ENCODE measurements at places on chromosomes 3 and 15.

- no peak for DNase-seq
Observed at GRCh38 chr15:93929375-93930094, 301.8 kb upstream of the MCTP2 start.

DNA sequence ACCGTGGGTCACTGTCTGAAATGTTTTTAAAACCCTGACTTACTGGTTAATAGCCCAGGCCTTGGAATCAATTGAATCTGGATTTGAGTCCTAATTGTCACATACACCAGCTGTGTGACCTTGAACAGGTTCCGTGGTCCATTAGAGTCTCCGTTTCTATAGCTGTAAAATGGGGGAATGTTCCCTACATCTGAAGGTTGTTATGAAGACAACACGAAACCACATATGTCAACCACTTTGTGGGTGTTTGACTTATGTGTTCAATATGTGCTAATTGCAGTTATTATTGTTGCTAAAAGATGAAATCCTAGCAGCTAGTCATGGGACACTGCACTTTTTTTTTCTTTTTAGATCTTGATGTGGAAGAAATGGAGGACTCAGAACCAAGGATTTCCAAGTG is 35.3 kb downstream of the ZBTB38 start:
- DNase-seq, result no peak

DNA sequence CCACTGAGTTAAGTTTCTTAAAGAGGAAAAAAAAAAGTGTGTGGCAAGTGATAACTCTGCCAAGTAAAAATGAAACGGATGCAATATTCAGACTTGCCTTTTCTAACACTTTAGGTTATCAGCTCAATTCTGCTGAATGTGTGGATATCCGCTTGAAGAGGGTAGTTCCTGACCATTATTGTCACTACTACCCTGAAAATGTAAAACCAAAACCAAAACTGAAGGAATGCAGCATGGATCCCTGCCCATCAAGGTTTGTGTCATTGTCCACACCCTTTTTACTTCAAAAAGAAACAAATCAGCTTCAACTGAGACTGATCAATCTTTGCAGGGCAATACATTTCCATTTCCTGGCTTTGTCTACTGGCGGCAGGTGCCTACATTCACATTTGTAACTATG is 236.1 kb downstream of the ADAMTSL3 start:
- no peak for DNase-seq

- no peak for DNase-seq
Observed at GRCh38 chr15:96053031-96053780, 277.3 kb upstream of the NR2F2 start.

DNA sequence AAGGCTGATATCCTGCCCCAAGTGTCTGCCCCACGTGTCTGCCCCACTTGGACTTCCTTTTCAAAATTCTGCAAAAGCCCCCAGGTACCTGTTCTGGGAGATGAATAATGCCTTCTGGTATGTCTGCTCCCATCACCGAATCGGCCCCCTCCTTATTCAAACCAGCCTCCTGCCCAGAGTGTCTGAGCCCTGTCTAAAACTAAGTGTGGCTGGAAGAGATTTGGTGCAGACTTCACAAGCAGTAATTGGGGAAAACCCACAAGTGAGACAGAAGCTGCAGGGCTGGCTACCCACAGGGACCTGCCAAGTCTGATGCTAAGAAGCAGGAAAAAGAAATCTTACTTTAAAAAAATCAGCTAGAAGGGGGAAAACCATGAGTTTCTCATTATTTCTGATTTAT is 85.1 kb downstream of the DUT start:
- DNase-seq, result no peak

DNA sequence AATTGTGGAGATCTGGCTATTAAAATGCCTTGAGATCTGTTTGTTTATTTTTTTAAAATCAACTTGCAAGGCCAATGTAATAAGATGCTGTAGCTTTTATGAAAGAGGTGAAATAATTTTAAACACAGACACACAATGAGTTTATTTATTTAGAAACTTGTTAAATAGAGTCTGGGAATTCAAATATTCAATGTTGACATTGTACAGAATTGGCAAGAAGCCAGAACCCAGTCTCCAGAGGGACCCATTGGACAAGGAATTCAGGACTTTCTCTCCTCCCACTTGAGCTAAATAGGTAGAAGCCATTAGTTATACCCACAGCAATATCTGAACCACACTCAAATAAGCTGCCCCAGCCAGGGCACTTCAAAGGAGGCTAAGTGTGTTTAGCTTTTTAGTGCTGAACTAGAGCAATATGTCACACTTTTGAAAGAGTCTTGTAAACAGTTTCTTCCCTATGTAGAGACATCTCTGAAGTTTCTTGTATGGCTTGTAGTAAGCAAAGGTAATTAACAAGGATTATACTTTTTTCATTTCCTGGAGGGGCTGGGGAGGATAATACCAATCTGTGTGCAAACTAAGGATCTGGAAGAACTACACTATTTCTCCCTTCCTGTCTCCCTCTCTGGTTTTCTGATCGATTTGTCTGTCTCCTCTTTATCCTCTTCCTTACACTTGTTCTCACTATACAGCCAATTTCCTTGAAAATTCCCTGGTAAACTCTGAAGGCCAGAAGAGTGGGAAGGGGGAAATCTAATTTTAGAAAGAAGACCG is 6.0 kb downstream of the MECOM start:
- DNase-seq, result no peak

GRCh38 chr15:50250760-50251394 is 14.6 kb downstream of the HDC start:
- DNase-seq, result no peak

GRCh38 chr3:171228240-171228639 is 201.7 kb upstream of the SLC2A2 start:
- DNase-seq, result no peak

GRCh38 chr3:52779011-52779836 is 1.8 kb downstream of the ITIH1 start:
- DNase-seq, result no peak

GRCh38 chr3:110504401-110504800 is 567.2 kb upstream of the NECTIN3 start:
- DNase-seq, result no peak

DNA sequence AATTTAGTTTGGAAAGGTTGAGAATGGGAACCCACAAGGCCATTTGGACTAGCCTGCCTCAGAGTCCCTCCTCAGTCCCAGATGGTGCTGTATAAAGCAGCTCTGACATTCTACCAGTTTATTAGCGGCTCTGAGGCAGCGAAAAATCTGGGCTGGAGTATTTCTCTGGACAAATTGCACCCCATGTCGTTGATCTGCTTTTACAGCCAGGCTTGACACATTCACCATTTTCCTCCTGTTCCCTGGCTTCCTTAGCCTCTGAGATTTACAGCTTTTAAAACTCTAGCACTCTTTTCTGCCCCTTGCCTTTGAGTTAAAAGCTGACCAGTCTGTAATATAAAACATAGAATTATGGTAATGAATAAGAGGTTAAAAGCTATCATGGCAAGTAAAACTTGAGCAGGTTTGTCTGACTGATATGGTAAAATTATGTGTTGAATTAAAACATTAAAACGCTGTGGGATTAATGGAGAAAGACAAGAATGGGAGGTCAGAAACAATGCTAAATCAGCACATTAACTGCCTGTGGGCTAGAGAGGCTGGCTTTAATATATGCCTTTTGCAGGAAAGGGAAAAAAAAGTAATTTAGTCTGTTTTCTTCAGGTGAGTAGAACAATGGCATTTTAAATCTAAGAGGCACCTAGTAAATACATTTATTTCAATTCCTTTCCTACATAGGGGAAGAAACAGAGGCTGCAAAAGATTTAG is 131.2 kb downstream of the MCTP2 start:
- no peak for DNase-seq

DNA sequence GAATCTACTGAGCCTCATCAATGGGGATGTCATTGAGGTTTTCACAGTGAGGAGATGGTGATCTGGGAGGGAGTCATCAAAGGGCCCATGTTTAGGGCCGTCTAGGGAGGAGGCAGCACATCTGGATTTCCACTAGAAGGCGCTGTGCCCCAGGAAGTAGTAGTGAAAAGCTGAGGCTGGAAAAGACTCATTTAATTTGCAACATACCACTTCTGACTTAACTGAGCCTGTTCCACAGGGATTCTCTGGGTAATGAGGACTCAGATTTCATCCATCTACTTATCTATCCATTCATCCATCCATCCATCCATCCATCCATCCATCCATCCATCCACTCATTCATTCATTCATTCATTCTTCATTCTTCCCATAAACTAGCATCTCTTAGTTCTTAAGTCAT is 17.4 kb upstream of the SHF start:
- DNase-seq, result no peak

DNA sequence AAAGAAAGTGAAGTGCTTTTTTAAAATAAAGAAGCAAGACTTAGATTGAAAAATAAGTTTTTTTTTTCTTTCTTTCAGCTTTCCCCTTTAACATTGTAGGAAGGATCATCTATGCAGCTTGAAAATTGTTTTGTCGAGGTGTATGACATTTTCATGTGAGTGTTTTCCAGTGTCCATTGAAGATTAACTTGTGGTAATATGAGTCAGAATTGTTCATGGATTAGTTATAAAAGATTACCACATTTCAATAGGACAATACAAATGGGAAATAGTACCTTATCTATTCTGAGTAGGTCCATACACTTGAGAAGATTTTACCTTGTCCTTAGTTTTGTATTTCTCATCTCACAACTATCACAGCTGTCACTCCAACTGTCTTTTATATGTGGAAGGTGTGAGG is 1234.7 kb downstream of the NSUN3 start:
- DNase-seq, result no peak

GRCh38 chr3:10771486-10772270 is 44.4 kb upstream of the SLC6A11 start:
- no peak for DNase-seq

DNA sequence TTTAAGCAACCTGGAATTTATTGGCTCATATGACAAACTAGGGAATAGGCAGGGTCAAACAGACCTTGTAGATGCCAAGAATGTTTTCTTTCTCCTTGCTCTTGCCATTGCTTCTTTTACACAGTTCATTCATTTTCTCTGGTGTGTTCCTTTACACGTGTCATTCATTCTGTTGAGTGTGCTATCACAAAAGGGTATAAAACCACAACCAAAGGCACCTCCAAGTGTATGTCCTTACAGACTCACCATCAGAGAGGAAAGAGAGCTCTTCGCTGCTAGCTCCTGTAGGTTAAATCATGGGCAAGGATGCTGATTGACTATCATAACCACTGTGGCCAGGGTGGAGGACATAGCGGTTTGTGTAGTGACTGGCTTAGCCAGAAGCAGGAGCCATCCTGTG is 19.2 kb upstream of the FRMD4B start:
- no peak for DNase-seq

GRCh38 chr3:11059799-11060115 is 67.2 kb downstream of the SLC6A1 start:
- no peak for DNase-seq

DNA sequence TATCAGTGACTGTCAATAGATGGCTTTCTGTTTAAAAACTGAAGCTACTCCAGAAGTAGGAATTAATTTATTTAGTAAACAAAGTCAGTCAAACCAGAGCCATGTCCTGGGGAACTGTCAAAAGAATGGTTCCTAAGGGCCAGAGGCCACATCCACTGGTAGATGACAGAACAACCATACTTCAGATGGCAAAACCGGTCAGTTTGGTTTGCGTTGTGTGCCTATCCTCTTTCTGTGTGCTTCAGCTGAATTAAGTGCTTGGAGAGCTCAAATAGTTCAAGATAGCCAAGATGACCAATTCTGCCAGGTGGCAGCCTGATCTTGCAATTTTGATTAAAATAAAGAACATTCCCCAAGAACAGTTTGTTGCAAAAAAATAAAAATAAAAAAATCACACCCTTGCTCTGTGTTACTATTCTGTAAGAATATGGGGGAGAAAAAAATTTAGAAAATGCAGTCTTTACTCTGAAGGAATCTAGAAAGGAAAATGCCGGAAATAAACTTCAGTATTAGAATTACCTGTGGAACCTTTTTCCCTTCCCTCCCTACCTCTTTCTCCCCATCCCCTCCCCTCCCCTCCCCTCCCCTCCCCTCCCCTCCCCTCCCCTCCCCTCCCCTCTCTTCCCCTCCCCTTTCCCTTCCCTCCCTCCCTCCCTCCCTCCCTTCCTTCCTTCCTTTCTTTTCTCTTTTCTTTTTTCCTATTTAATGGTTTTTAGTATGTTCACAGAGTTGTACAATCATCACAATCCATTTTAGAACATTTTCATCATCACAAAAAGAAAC is 2.5 kb downstream of the MAP3K13 start:
- no peak for DNase-seq

- no peak for DNase-seq
Observed at GRCh38 chr15:82292271-82292670, 29.7 kb downstream of the SAXO2 start.

GRCh38 chr15:89837134-89837829 is 22.6 kb upstream of the ANPEP start:
- no peak for DNase-seq

GRCh38 chr3:11626084-11626463 is 17.6 kb downstream of the VGLL4 start:
- DNase-seq, result no peak

DNA sequence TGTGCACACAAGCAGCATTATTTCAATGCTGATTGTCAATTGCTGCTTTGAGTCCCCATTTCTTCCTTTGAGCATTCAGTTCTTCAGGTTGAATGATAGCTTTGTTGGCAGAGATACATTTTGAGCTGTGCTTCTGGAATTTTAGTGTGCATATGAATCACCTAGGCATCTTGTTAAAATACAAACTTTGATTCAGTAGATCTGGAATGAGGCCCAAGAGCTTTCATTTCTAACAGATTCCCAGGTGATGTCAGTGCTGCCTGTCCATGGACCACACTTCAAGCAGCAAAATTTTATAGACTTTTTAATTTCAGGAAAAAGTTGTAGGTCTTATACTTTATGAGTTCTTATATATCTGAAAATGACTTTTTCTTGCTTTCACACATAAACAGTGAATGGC is 131.1 kb downstream of the ADAMTSL3 start:
- no peak for DNase-seq

DNA sequence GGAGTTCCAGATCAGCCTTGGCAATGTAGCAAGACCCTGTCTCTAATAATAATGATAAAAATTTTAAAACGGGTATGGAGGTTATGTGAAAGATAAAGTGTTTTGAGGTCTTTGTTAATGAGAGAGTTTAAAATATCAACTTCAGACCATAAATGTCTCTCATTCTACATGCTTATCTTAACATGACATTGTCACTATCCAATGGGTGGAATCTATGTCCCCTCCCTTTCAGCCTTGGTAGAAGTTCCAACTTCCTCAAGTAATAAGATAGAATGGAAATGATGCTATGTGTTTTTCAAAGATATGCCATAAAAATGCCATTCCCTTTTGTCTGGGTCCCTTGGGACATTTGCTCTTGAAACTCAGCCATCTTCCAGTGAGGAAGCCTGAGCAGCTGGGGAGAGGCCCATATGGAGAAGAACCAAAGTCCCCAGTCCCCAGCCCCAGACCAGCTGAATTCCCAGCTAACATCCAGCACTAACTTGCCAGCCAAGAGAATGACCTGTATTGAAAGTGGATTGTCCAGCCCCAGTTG is 17.0 kb downstream of the RPSA start:
- no peak for DNase-seq

Data from stimulated activated CD4-positive, alpha-beta T cell treated with anti-CD3 and anti-CD28 coated beads, Interleukin-15, amount 100 ng/mL, for 1 hour (primary cell).